Activated T-helper 2 cell treated with anti-CD3 and anti-CD28 coated beads, Interferon-gamma antibody, Interleukin-2, Interleukin-4, amounts not matched to agents 10 μg/mL and 5 μg/mL and 100 μg/mL, durations not matched to agents 14 hours and 24 hours and 36 hours (primary cell): ENCODE measurements at places on chromosomes 5 and 9.
A peak's percentile ranks its signal among the peaks of the same experiment; 100 is the strongest.

GRCh38 chr9:135575995-135576631 is 14.6 kb downstream of the PAEP start:
- DNase-seq = no peak

DNA sequence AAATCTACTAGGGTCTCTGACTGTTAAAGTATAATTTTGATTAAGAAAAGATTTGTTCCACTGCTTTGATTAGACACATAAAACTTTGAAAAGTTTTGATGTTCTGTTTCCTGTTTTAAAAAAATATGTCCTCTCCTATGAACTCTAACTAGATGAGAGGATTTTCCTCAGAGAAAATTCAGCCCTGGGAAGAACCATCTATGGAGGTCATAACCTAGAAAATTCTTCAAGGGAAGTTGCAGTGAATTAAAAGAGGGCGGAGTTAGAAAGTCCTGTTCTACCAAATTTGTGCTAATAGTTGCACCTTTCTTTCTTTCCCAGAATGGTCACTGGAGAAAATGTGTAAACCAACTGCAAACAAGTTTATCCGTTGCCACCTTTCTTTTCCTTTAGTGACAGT is 27.7 kb downstream of the PIK3R1 start:
- no peak for DNase-seq

GRCh38 chr9:69955536-69956355 is 87.9 kb upstream of the MAMDC2 start:
- no peak for DNase-seq

GRCh38 chr9:127345566-127345965 is 51.4 kb upstream of the SLC2A8 start:
- DNase-seq = no peak

DNA sequence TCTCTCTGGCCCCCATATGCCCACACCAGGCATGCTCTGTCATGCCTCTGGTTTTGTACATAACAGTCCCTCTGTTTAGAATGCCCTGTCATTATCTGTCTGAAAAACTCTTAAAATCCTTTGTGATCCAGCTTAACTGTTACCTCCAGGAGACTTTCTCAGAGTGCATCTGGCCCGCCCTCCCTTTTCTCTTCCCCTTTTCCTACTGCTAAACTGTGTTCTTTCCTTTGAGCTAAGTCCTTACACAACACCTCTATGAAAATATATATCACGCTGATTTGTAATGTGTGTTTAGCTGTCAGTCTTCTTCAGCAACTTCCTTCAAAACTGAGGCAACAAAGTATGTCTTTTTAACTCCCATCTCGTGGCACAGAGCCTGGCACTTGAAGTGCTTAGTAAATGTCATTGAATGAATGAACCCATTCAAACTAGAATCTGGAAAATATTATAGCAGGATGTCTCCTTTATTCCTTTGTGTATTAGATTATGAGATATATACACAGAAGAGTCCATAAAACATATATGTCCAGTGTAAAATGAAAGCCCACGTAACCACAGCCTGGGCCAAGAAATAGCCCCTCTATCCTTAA is 166.2 kb upstream of the KLF9 start:
- DNase-seq = no peak

DNA sequence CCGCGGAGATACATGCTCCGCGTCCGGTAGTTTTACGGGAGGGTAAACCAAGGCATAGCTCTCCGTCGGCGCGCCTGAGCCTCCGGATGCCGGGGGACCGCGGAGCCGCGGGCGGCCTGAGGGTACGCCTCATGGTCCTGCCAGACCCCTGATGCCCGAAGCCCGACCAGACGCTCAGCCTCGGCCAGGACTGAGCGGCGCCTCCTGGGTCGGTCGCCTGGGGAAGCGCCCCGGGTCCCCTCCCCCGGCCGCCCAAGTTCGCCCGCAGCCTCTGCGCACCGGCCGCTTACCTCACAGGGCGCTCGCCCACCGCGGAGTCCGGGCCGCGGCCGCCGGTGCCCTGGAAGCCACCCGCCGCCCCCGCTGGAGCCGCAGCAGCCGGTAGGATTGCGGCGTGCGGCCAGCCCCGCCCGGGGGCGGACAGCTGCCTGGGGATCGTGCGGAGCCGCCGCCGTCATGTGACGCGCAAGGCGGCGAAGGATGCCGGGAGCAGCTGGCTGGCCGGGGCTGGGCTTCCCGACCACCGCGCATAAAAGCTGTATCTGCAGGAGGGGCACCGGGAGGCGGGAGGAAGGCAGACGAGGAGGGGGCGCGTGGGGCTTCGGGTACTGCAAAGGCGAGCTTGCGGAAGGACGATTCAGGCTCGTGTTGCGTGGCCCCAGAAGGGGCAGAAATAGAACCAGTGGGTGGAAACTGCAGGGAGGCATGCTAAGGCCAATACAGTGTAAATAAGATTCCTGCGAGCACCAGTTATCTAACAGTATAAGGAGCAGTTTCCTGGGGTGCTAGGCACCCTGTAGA is at the start of gene FBXO10:
FBXO10 (minus strand) TSS at position 460 of the 801 bp plus-strand sequence. CDS start 34,612 bp downstream, outside the sequence.
- peak; percentile 44 for DNase-seq

- DNase-seq = no peak
Measured at GRCh38 chr9:104682642-104683041, 11.7 kb upstream of the OR13D1 start.

GRCh38 chr5:131496400-131496713 is 138.7 kb downstream of the RAPGEF6 start:
- DNase-seq = no peak

DNA sequence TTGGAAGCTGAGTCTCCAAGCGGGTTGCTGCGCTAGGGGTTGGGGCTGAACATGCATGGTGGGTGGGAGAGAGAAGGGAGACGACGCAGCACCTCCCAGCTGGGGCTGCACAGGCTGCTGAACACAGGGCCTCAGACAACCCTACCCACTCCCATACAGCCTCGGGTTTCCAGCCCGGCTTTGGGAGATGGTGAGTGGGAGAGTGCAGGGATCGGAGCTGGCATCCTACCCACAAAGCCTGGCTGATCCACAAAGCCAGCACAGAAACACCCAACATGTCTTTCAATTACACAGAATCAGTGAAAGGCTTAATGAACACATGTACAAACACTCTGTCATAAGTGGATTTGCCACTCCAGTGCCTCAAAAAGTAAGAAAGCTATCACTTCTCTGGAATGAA is 64.8 kb downstream of the NSG2 start:
- DNase-seq = no peak

GRCh38 chr9:7234144-7234543 is 476.4 kb downstream of the KDM4C start:
- no peak for DNase-seq

GRCh38 chr5:148970228-148970627 is 92.6 kb downstream of the SH3TC2 start:
- DNase-seq = no peak

DNA sequence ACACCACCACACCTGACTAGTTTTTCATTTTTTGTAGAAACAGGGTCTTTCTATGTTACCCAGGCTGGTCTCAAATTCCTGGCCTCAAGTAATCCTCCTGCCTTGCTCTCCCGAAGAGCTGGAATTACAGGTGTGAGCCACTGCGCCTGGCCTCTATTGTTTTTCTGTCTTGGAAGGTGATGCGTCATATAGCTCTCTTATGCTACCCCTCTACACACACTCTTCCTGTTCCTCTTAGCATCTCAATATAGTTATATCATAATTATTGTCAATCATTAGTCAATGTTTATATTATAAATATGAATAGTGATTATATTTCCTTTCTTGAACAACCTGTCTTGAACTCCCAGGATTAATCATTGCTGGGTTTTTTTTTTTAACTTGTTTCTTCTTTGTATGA is 7.3 kb downstream of the PKD2L2 start:
- DNase-seq = no peak

- no peak for DNase-seq
Measured at GRCh38 chr5:173204185-173204979, 30.6 kb downstream of the NKX2-5 start.

DNA sequence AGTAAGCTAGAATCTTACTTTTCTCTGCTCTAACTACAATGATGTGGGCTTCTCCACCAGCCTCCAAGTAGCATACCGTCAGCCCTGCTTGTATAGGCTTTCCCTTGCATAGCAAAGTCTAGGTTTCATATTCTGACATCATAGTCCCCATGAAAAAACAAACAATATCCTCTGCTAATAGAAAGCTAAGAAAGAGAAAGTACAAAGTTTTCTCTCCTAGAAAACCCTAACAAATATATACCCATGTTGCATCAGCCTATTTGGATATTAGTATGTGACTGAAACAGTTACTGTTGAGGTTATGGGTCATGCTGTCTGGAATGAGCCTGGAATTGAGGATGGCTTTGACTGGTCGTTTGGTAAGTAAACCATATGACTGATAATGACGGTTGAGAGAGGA is 1696.0 kb downstream of the MAT2B start:
- no peak for DNase-seq

GRCh38 chr9:2709645-2710101 is 7.6 kb upstream of the KCNV2 start:
- no peak for DNase-seq

DNA sequence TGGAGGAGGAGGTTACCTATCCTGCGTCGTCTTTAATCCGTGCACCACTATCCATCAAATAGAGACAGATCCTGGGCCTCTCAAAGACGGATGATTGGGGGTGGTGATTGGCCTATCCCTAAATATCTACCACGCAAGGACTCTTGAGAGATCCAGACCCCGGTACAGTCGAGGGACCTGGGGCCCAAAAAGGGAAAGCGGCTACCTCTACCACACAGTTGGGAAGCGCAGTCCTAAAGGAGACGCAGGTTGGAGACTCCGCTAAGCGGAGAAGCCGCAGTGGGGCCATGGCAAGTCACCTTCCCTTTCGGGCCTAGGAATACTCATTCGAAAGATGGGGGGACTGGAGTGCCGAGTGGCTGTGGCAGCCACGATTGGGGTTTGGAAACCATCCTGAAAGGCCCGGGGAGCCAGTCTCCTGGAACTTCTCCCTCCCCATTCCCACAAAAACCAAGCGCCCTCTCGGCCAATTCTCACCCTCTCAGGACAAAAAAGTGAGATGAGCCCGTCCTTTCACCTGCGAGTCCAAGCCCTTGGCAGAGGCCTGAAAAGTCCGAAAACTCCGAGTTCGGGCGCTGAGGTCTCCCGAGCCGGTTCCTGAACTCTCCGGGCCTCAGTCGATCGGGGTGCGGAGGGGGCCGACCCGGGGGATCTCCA is 499 bp upstream of the FOXE1 start:
- DNase-seq = no peak

DNA sequence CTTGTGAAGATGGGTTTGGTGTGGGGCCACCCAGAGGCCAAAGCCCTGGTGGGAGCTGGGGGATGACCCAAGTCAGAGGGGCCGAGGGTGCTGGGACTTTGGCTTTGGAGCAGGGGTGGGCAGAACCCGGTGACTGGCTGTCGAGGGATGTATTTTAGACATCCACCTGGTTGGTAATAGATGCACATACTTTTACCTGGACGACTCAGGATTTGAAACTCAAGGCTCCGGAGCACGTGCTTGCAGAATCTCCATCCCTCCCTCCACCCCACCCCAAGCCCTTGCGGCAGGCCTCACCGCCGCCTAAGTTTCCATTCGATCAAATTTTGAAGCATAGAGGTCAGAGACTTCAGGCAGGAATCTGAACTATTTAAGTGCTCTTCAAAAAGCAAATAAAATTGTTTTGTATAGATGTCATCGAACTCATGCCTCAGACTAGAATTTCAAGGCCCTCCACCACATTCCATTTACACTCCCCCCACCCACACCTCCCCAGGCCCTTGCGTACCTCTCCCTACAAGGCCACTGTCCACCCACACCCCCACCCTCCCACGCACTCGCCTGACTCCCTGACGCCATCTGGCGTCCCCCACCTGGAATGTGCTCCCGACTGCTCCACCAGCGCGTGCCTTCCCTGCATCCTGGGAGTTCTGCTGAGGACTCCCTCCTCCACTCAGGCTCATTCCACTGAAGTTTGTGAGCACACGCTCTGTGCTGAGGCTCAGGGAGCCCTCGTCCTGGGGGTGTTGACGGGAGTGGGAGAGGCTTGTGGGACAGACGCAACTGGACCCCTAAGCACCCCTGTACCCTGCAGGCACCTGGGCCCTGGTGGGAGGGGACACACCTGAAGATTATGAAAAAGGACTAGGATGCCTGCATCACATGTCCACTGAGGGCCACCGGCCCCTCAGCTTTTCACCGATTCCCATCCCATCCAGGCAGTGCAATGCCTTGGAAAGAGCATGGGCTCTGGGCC is 56.4 kb upstream of the RPL26L1 start:
- DNase-seq = no peak

- DNase-seq = no peak
Measured at GRCh38 chr9:87451149-87451548, 46.5 kb upstream of the DAPK1 start.

GRCh38 chr9:77588271-77588937 is 59.7 kb downstream of the GNA14 start:
- DNase-seq = no peak

DNA sequence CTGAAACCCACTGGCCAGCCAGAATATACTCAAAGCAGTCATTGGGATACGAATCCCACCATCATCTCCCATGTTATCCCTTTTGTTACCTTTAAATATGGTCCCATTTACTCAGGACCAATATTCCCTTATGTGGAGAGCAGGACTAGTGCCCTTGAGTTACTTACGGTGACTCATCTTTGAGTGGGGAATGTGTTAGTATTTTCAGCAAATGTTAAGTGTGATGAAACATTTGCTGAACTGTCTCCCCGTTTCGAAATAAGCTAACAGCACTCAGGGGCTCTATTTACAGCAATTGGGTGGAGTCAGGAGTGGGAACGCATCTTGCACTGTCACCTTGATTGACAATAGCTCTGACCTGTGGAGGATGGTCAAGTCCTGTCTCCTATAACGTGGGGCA is 67.4 kb downstream of the CTSL start:
- DNase-seq = no peak

DNA sequence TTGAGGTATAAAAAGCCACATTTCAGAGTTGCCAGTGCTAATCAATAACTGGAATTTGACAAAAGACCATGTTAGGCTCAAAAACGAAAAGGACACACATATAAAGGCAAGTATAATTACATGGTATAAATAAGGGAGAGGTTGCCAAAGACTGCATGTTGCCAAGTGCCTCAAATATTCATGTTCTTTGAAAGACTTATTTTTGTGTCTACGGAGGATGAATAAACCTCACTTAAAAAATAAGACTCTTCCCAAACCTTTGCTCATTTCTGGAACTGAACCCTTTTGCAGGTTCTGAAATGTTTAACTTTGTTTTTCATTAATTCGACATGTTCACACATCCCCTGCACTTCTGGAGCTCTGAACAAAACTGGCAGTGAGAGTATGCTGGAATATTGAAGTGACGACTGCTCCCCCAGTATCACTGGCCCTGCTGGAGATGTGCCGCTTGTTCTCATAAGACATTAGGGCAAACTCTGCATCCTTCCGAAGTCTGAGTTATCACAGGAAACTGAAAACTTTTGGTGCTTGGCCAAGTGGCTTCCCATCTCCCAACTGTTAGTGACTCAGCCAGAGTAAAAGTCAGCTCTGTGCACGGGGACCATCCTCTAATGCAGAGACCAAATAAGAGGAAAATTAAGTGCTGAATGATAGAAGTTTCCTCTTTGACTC is 336.8 kb downstream of the GLIS3 start:
- DNase-seq = no peak

DNA sequence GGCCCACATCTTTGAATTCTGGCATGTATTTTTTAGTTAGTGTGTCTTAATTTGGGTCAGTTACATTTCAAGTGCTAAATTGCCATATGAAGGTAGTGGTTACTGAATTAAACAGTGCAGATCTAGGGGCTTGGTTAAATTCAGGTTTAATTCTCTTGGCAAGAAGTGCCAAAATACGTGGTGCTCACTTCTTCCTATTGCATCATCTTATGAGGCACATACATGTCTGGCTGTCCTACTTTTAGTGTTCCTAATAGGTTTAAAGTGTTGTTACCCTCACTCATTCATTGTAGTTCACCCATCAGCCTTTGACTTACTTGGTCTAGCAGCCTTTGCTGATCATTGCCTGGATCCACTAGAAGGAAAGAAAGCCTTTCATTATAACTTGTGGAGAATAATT is 59.5 kb downstream of the RPS6 start:
- DNase-seq = no peak
